Urinary bladder (tissue), 4 donors: ENCODE measurements at places on chromosomes 2 and 18. TPM values are rescaled to one million over a fixed set of nuclear protein-coding genes. Genes with fewer than 3 reads are reported as not detected.

Gene DPP10
- total RNA-seq = 12.4 TPM

Gene ERMN
- total RNA-seq = not detected

Gene RAPH1
- 47.7 TPM for total RNA-seq

Gene STARD6
- 0.53 TPM for total RNA-seq
